Daoy (cell line): ENCODE measurements at places on chromosomes 1 and 21. TPM values are rescaled to one million over a fixed set of nuclear protein-coding genes. Genes with fewer than 3 reads are reported as not detected.

DNA sequence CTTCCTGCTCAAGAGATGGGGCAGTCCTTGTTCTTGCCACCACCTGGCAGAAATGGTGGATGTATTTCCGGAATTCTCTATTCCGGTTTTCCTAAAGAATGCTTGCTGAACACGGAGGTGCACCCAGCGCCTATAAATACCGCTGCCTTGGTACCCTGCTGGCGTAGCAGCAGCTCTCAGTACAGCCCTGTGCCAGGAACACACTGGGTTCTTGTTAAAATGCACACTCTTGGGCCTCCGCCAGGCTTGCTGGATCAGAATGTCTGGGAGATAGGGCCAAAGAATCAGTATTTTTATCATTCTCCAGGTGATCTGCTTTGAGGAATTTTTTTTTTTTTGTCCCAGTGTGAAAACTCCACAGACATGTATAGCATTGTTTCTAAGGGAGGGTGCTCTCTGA, 54.2 kb downstream of the IGSF5 start:
- DNase-seq: no peak

GRCh38 chr1:218659911-218660677, 315.0 kb downstream of the TGFB2 start:
- peak; percentile 46 for DNase-seq

The PLA2G4A gene
- total RNA-seq: 20.7 and 23.9 TPM in 2 replicates

DNA sequence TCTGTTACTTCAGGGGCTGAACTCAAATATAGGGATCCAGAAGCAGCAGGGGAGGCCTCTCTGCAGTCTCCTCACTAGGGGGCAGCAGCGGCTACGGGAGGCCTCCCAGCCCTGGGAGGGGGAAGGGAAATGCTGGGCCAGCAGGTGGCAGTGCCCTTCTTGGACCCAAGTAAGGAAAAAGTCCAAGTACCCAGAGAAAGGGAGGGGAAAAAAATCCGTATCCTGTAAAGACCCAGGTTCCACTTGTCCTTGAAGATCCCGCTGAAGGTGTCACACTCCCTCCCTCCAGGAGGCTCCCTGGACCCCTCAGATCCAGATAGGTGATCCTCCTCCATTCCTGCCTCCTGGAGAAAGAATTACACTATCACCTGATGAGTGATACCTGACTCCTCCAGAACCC, 14.1 kb upstream of the NUAK2 start:
- peak; percentile 88 for DNase-seq

- no peak for DNase-seq
Observed at GRCh38 chr1:156409439-156409838, 40.4 kb downstream of the RHBG start.

The FOXD2 gene
- total RNA-seq: 0.57 and 2.4 TPM in 2 replicates

The FBLIM1 gene
- 42.1 and 59.7 TPM in 2 replicates for total RNA-seq

The PODN gene
- total RNA-seq: not detected in 2 replicates

The RHBDL2 gene
- total RNA-seq: 0.80 and 1.4 TPM in 2 replicates

The NTMT2 gene
- total RNA-seq: not detected in 2 replicates

The AGRN gene
- 66.6 and 72.0 TPM in 2 replicates for total RNA-seq

- DNase-seq: no peak
Observed at GRCh38 chr1:225070972-225071371, 141.5 kb downstream of the DNAH14 start.

- no peak for DNase-seq
Observed at GRCh38 chr1:226309398-226310244, 657 bp upstream of the LIN9 start.

The CLIC6 gene
- total RNA-seq: 2.1 and 3.1 TPM in 2 replicates

- no peak for DNase-seq
Observed at GRCh38 chr1:86866665-86867064, 47.3 kb downstream of the SELENOF start.

- peak; percentile 78 for DNase-seq
Observed at GRCh38 chr1:51898090-51898734, 19.7 kb upstream of the NRDC start.

- DNase-seq: no peak
Observed at GRCh38 chr1:242718967-242719366, 194.5 kb upstream of the PLD5 start.

GRCh38 chr1:50983219-50983802, 13.3 kb downstream of the CDKN2C start:
- no peak for DNase-seq

DNA sequence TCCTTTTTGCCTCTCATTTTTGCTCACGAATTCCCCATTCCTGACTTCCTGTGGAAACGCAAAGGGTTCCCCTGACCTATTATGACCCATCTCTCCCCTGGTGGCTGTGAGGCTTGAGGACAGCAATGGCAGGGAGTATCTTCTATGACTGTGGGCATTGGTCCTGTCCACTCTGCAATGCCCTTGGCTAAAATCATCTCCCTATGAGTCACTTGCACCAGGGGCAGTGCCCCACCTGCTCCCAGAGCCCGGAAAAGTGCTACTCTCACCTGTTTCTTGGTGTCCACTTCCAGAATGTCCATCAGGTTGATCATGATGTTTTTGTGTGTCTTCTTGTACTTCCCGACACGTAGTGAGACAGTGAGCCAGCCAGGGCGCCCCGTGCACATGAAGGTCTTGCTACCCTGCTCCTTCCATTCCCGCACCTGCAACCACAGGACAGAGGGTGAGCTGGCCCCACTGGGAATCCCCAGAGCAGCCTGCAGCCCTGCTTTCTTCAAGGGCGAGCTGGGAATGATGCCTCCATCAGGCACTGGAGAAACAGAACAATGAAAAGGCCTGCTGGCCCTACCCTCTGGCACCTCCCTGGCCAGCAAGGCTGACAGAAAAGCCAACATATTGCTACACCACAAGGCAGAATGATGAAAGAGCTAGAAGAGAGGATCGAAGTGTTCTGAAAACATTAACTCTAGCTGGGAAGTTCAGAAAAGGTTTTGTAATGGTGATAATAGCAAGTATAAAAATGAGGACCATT, 3.5 kb downstream of the DHCR24 start:
- no peak for DNase-seq

DNA sequence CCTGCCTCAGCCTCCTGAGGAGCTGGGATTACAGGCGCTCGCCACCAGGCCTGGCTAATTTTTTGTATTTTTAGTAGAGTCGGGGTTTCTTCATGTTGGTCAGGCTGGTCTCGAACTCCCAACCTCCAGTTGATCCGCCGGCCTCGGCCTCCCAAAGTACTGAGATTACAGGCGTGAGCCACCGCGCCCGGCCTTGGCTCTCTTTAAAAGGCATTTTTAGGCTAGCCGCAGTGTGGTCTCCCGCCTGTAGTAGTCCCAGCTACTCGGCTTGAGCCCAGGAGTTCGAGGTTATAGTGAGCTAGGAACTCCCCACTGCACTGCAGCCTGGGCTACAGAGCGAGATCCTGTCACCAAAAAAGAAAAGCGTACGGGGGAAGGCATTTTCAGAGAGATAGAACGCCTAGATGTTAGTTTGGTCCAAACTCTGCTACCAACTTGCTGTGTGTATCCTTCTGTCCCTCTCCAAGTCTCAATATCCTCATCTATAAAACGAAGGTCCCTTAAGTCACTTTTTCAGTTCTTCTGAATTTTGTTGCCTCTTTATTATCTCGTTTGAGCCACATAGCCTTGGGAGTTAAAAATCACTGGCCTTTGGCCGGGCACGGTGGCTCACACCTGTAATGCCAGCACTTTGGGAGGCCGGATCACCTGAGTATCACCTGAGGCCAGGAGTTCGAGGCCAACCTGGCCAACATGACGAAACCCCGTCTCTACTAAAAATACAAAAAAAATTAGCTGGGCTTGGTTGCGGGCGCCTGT, 734 bp downstream of the MED18 start:
- DNase-seq: peak; percentile 26

The KCNE1 gene
- 0.06 TPM in 1 of 2 replicates, not detected in the other for total RNA-seq

GRCh38 chr1:91883470-91883869, 2.5 kb downstream of the TGFBR3 start:
- DNase-seq: no peak

The NUP210L gene
- total RNA-seq: not detected in 2 replicates

DNA sequence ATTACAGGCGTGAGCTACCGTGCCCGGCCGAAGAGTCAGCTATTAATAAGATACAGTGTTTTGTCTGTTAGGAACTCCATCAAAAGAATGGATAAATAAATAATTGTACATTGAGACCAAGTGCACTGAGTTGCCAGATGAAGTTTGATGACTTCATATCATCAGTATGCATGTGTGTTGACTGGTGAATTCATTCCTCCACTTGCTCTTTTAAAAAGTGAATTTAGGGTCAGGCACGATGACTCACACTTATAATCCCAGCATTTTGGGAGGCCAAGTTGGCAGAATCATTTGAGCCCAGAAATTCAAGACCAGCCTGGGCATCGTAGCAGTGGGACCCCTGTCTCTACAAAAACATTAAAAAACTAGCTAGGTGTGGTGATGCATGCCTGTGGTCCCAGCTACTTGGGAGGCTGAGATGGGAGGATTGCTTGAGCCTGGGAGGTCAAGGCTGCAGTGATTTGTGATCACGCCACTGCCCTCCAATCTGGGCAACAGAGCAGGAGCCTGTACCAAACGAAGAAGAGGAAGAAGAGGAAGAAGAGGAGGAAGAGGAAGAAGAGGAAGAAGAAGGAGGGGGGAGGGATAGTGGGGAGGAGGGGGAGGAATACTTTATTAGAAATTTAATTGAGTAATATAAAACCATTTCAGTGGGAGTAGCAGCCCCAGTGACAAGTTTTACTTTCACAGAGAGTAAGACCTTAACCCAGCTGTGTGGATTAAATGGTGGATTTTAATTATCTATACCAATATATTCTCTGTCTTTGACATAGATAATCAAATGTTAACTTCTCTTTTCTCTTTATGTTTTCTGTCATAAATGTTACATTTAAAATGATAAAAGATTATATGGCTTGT, 74.9 kb downstream of the CCDC18 start:
- DNase-seq: peak; percentile 58

DNA sequence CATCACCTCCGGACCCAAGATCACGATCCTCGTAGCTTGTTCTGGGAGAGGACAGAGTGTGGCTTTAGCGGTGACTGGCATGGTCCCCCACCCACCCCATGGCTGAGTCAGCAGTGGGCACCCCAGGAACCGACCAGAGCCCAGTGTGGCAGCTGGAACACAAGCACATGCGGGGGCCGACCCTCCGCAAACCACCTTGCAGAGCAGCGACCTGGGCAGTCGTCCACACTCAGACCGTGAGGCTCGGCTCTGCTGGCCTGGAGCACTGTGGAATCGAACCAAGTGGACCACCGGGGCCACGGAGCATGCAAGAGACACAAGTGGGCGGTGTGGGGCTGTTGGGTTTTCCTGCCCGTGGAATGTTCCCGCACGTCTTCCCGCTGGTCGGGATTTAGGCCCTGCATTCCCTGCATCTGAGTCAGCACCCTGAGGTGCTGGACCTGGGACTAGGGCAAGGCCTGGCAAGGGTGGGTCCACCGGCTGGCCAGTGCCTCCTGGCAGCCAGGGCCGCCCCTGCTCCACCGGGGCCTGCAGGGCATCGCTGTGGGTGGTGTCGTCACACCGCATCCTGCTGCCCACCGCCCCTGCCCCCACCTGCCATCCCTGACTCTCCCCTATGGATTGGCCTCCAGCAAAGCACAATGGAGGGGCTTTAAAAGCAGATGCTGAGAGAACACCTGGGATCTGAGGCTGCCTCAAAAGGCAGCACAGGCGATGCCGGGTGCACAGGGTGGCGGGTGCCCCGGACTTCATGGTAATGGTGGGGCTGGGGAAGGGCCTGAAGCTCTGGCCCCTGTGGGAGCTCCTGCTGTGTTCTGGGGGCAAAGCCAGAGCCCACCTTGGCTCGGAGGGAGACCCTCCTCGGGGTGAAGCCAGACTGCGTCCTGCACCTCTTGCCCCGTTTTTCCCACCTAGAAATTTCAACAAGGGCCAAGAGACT, 18.5 kb downstream of the MORN1 start:
- no peak for DNase-seq

The WNT2B gene
- 0.12 and 0.40 TPM in 2 replicates for total RNA-seq

The LCE1D gene
- total RNA-seq: not detected in 2 replicates

The DRAM2 gene
- 36.7 and 49.8 TPM in 2 replicates for total RNA-seq

The RSPO1 gene
- total RNA-seq: not detected in 2 replicates

The LCE3C gene
- not detected in 2 replicates for total RNA-seq

The MAP3K21 gene
- total RNA-seq: 2.7 and 3.2 TPM in 2 replicates
